ENCODE measurements at places on chromosomes 16 and 17. TPM values are rescaled to one million over a fixed set of nuclear protein-coding genes. Genes with fewer than 3 reads are reported as not detected.

DNA sequence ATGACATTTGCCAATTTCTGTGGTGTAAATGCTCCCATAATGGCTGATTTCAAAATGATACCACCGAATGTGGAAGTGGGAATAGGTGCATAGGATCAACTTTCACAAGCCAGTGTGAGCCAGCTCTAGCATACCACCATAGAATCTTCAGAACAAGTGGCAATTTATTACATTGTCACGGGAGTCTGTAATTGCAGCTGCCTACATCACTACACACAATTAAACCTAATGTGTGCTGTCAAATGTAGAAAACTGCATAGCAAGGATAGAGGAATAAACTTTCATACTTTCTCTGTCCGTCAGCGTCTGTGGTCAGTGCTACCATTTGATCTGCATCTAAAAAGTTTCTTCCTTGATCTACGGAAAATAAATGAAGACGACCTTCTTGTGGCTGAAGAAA is 417.8 kb upstream of the TOM1L1 start:
- no peak for DNase-seq

- DNase-seq: no peak
Observed at GRCh38 chr17:66620528-66620927, 214.4 kb upstream of the CACNG5 start.

DNA sequence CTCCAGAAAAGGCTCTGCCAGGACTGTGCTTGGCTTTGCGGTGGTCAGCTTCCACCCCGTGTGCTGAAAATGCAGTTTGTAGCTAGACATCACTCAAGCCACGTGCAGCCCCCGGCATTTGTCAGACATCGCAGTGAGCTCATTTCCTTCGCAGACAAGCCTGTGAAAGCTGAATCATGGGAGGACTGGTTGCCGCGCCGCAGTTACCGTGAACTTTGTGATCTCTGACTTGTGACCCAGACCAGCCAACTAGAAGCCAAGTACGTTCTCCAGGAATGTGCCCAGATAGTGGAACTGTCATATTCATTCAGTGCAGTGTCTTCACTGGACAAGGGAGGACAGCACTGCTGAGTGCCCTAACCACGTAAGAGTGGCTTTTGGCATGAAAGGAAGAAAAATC is 58.1 kb downstream of the NDE1 start:
- DNase-seq: no peak

GRCh38 chr17:35586569-35587073 is 501 bp upstream of the AP2B1 start:
- DNase-seq: no peak

GRCh38 chr17:78805301-78805700 is 23.2 kb upstream of the CYTH1 start:
- no peak for DNase-seq

DNA sequence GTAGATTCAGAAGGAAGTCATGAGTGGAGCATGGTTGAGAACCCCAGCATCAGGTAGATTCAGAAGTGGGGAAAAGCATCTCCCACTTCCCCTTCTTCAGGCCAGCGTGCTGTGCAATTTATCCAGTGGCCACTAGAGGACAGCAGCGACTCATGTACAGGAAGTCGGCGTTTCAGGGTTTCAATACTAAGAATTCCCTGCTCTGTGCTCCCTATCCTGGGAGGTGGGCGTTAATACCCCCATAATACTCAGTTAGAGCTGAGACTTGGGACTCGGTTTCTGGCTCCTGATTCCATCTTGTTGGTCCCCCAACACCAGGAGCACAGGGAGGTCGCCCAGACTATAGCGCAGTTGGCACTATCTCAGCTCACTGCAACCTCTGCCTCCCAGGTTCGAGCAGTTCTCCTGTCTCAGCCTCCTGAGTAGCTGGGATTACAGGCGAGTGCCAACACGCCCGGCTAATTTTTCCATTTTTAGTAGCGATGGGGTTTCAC is 75.3 kb upstream of the AMZ2 start:
- peak; percentile 76 for DNase-seq

GRCh38 chr16:86578061-86578599 is at the start of gene FOXL1:
TSS of gene FOXL1 (plus strand) at chr16:86578549. CDS start at chr16:86578724, 175 bp downstream.
- DNase-seq: no peak

DNA sequence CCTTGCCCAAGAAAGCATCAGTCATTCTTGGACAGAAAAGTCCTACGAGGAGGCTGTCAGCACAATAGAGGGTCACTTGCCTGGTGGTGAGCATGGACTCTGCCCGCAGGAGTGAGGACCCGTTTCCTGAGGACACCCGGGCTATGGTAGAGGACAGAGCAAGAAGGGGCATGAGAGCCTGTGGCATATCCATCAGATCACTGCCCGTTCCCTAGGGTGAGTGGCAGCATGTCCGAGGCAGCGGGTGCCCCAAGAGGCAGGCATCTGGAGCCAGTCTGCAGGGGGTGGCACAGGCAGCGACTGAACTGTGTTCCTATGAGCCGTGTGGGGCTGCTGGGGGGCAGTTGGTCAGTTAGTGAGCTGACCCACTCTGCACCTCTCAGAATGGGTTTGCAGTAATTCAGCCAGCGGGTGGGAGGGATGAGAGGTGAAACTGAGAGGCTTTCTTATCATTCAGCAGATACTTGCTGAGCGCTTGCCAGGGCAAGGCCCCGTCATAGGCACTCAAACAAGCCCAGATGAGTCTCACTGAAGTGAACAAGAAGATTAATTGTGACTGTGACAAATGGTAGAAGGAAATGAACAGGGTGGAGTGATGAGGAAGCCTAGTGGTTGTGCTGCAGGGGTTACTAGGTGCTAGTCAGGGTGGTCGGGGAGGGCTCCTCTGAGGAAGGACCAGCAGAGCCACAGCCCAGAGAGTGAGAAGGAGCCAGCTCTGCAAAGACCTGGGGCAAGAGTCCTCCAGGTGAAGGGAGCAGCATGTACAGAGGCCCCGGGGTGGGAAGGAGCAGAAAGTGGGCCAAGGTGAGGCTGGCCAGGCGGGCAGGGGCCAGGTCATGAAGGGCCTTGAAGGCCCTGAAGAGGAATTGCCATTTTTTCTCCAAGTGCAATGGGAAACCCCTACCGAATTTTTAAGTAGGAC is 87.9 kb downstream of the CLEC16A start:
- DNase-seq: no peak

GRCh38 chr17:80689129-80689619 is 144.5 kb downstream of the RPTOR start:
- DNase-seq: no peak

GRCh38 chr16:17304491-17305119 is 166.2 kb downstream of the XYLT1 start:
- DNase-seq: no peak

DNA sequence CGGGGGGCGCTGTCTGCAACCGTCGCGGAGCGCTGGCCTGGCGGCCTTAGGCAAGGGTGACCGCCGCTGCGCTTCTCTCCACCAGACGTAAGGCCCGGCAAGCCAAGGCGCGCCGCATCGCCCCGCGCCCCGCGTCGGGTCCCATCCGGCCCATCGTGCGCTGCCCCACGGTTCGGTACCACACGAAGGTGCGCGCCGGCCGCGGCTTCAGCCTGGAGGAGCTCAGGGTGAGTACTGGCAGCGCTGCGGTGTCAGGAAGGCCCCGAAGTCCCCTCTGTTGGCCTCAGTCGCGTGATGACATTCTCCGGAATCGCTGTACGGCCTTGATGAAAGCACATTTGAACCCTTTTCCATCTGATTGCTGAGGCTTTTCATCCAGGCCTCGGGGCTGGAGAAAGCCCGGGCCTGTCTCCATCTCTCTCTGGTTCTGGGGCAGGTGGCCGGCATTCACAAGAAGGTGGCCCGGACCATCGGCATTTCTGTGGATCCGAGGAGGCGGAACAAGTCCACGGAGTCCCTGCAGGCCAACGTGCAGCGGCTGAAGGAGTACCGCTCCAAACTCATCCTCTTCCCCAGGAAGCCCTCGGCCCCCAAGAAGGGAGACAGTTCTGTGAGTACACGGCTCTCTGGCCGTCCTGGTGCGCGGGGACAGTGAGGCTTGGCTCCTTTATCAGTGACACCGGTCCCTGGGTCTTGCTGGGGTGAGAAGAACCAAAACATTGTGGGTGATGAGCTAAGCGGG is 831 bp downstream of the RPL13 start:
- DNase-seq: no peak

- peak; percentile 48 for DNase-seq
Observed at GRCh38 chr16:79598348-79599181, 2.0 kb downstream of the MAF start.

DNA sequence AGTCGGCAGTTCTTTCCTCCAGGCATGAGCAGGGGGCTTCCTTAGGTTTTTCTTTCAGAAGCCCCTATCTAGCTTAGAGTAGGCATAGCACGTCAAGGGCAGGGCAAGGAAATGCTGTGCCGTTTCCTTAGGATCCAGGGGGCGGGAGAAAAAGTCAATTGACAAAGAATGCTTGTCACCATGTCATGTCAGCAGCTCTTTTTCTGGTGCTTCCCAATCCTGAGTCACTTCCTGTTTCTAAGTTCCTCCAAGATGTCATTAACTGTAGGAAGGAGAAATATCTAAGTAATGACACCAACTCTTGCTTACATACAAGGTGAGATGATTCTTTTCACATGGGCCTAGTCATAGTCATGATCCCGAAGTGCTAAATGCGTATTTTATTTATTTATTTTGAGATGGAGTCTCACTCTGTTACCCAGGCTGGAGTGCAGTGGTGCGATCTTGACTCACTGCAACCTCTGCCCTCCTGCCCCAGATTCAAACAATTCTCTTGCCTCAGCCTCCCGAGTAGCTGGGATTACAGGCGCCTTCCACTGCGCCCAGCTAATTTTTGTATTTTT is 35.2 kb downstream of the GJC1 start:
- DNase-seq: no peak

GRCh38 chr16:28981517-28981916 is 3.3 kb upstream of the LAT start:
- DNase-seq: peak; percentile 37

GRCh38 chr17:80353718-80354275 is 61.2 kb upstream of the ENDOV start:
- no peak for DNase-seq

GRCh38 chr16:8760021-8760420 is 37.4 kb downstream of the TMEM186 start:
- no peak for DNase-seq

DNA sequence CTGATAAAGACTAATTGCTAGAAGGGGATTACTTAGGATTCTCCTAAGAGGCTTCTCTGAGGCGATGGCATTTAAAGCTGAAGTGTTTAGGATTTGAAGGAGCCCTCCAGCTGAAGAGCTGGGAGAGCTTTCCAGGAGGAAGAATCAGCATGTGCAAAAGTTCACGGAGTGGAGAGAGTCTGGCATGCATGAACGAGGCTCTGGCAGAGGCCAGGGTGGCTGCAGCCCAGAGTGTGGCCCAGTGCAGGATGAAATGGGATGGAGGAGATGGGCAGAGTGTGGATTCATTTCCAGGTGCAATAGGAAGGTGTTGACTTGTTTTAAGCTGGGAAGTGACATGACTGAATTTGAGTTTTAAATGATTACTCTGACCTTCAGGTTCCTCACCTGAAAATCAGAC is 249.0 kb upstream of the CCL2 start:
- DNase-seq: no peak

- no peak for DNase-seq
Observed at GRCh38 chr17:29483503-29483902, 83.3 kb downstream of the ABHD15 start.

DNA sequence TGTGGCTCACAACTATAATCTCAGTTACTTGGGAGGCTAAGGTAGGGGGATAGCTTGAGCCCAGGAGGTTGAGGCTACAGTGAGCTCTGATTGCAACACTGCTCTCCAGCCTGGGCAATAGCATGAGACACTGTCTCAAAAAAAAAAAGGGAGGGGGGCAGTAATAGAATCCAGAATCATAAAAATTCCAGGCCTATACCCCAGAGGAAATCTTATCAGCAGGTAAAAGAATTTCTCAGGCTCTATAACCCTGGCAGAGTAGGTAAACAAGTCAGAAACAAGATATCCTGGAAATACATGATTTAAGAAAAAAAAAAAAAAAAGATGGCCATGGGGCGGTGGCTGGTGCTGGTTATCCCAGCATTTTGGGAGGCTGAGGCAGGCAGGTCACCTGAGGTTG is 12.9 kb downstream of the SPAG9 start:
- no peak for DNase-seq

The AIPL1 gene
- total RNA-seq: not detected

The CTRB2 gene
- total RNA-seq: not detected

The MPV17L gene
- 4.9 TPM for total RNA-seq

The TMEM132E gene
- 3.3 TPM for total RNA-seq

The LMF1 gene
- total RNA-seq: 16.0 TPM

The HS3ST3A1 gene
- 15.0 TPM for total RNA-seq

The EDC4 gene
- 101 TPM for total RNA-seq

The SOST gene
- total RNA-seq: not detected

The CD79B gene
- total RNA-seq: 0.86 TPM

The ZACN gene
- not detected for total RNA-seq

Measured in neural crest cell (in vitro differentiated cells).